Tibial nerve (tissue), 4 donors: ENCODE measurements at places on chromosomes 13 and 19.
A peak's percentile ranks its signal among the peaks of the same experiment; 100 is the strongest.

DNA sequence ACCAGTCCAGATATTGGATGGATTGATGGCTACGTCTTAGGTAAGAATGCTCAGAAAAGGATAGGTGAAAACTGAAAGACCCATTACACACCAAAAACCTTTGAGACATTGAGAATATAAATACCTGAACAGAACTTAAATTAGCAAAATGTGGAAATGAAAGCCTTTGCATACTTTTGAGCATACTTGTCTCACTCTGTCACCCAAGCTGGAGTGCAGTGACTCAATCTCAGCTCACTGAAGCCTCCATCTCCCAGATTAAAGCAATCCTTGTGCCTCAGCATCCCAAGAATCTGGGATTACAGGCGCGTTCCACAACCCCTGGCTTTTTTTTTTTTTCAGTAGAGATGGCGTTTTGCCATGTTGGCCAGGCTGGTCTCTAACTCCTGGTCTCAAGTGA lies 695.3 kb downstream of the DACH1 start:
- no peak for DNase-seq

- no peak for DNase-seq
These were observed 1666.7 kb downstream of the EFNB2 start for GRCh38 chr13:104868806-104869205.

DNA sequence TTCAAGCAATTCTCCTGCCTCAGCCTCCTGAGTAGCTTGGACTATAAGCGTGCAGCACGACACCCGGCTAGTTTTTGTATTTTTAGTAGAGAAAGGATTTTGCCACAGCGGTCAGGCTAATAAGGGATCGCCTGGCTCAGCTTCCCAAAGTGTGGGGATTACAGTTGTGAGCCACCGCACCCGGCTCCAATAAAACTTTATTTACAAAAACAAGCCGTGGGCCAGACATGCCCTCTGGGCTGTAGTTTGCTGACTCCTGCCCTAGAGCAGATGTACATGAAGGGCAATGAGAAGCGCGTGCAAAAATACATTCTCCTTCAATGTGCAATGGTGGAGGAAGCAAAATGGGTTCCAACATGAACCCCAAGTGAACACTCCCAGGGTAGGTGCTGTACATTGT lies 13.7 kb upstream of the MED26 start:
- no peak for DNase-seq

- no peak for DNase-seq
These were observed 756.7 kb downstream of the UQCRFS1 start for GRCh38 chr19:28456252-28456651.

- DNase-seq: no peak
These were observed 22.4 kb downstream of the ZNF536 start for GRCh38 chr19:30394481-30395151.

GRCh38 chr19:42286349-42287016 lies 15.4 kb upstream of the PRR19 start:
- DNase-seq: no peak

DNA sequence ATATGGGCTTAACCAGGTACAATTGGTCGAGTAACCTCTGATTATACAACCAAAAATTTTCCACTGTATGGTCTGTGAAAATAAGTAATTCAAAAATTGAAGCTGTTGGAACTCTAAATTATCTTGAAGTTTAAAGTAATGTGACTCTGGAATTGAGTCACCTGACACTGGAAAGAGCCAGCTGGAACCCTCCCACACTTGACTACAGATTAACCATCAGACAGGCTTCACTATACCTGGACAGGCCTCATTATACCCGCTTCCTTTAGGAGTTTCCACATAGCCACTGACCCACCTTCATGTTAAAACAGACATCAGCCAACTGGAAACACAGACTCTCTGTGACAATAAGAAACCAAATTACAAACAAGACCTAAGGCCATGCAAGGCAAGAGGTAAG lies 1.3 kb downstream of the ZNF433 start:
- DNase-seq: no peak

DNA sequence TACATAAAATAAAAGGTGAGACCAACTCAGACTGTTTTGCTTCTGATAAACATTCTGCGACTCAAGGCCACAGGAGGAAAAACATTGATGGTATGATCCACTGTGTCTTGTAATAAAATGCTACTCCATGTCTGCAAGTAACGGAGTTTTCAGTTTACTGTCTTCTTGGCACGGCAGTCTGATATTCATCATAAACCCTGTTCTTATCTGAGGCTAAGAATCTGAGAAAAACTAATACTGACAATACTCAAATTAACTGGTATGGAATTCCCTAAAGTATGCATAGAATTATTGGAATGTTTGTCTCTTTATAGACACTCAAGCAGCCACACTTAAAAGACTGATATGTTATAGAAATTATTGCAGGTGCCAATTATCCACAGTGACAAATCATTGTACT lies 125.5 kb downstream of the TBC1D4 start:
- no peak for DNase-seq

GRCh38 chr19:40392123-40392522 lies 2.1 kb upstream of the HIPK4 start:
- DNase-seq: no peak

- no peak for DNase-seq
These were observed 56.7 kb downstream of the GNG7 start for GRCh38 chr19:2645826-2646225.

DNA sequence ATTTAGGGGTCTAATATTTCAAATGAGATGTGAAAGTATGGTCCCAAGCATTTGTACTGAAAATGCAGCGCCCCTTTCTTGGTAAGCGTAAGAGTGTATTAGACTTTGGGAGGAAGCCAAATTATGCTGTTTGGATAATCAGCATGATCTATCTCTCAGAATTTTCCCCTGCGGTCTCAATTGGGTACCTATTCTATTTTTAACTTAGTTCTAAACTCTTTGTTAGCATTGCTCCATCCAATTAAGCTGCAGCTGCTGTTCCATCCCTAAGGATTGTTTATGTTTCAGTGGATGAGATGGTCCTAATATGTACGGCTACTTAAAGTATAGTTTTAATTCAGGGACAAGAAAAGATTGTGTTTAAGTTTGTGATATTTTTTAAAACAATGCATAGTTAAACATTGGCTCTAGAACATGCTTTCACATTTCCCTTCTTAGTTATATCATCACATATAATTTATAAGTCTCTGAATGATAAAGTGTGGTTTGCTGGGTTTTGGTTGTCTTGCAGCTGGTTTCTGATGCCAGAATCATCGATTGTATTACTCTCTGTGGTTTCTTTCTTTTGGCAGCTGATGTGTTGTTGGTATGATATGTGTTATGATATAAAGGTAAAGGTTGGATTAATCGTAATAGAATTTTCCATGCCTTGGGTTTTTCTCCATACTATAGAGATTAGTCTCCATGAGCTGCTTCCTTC lies 15.0 kb downstream of the POLR1D start:
- no peak for DNase-seq

- no peak for DNase-seq
These were observed 2.6 kb downstream of the SULT2B1 start for GRCh38 chr19:48554385-48555091.

GRCh38 chr13:97548138-97548537 lies 114.2 kb downstream of the RAP2A start:
- DNase-seq: no peak

- no peak for DNase-seq
These were observed 6.5 kb downstream of the MEIOSIN start for GRCh38 chr19:45739498-45740439.

- DNase-seq: no peak
These were observed 330.2 kb downstream of the KLF12 start for GRCh38 chr13:73803997-73804396.

DNA sequence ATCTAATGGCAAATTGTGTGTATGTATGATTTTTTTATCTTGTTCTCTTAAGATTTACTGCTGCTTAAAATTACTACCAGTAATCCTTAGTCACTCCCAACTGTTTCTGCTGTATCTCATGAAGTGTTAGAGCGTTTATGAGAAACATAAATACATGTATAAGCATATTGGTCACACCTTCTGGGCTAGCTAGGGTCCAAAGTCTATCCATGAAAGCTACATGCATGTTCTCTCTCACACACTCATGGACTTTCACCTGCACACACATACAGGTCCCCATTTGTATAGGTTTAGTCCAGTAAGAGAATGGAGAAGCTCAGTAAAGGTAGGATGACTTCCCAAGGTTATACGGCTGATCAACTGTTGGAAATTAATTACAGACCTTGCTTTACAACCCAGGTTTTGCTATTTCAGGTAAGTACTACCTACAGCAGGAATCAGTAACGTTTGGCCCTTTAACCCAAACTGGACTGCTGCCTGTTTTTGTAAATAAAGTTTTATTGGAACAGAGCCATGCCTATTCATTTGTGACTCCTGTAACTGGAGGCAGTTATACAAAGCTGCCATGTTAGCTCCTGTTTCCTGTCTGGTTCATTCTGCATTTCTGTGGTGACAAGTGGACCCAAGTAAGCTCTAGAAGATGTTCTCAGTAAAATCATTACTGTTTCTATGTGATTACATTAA lies 15.3 kb downstream of the METTL21C start:
- no peak for DNase-seq

DNA sequence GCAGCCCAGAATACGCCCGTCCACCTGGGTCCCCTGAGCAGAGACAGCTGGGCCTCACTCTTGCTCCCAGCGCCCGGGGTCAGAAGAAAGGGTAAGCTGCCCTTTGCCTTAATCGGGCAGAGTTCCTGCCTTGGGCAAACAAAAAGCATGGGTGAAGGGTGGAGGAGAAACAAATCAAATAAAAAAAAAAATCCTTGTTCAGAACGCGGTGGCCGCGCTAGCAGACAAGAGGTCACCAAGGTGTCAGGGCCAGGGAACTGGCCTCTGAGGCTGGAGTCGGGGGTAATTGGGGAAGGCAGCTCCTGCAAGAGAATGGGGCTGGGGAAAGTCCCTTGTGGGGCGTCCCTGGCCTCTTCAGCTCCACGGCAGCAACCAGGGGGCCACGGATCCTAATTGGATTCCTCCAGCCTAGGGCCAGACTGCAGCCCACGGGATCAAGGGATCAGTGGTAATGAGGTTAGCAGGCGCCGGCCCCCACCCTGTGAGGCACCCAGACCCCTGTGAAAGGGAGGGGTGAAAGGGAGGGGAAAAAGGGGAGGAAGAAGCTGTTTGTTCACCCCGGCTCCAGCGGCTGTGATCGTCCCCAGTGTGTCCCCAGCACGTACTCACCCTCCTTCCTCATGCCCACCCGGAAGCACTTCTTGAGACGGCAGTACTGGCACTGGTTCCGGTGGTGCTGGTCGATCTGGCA lies 5.5 kb downstream of the NR2F6 start:
- no peak for DNase-seq

- no peak for DNase-seq
These were observed 65.8 kb downstream of the ZNF257 start for GRCh38 chr19:22118132-22118531.

- DNase-seq: peak; percentile 86
These were observed 50.8 kb downstream of the ATP11A start for GRCh38 chr13:112740502-112741131.

GRCh38 chr19:35896643-35897040 lies 3.7 kb downstream of the NFKBID start:
- no peak for DNase-seq

GRCh38 chr19:42276284-42276683 lies 7.2 kb downstream of the CIC start:
- no peak for DNase-seq

- DNase-seq: no peak
These were observed 19.0 kb upstream of the IL17D start for GRCh38 chr13:20684546-20684945.

GRCh38 chr13:23654111-23655110 lies 84.2 kb downstream of the TNFRSF19 start:
- no peak for DNase-seq
